ENCODE measurements at places on chromosomes 1 and 21.

- DNase-seq = no peak
These were observed 32.8 kb upstream of the IL19 start for GRCh38 chr1:206737729-206738201.

DNA sequence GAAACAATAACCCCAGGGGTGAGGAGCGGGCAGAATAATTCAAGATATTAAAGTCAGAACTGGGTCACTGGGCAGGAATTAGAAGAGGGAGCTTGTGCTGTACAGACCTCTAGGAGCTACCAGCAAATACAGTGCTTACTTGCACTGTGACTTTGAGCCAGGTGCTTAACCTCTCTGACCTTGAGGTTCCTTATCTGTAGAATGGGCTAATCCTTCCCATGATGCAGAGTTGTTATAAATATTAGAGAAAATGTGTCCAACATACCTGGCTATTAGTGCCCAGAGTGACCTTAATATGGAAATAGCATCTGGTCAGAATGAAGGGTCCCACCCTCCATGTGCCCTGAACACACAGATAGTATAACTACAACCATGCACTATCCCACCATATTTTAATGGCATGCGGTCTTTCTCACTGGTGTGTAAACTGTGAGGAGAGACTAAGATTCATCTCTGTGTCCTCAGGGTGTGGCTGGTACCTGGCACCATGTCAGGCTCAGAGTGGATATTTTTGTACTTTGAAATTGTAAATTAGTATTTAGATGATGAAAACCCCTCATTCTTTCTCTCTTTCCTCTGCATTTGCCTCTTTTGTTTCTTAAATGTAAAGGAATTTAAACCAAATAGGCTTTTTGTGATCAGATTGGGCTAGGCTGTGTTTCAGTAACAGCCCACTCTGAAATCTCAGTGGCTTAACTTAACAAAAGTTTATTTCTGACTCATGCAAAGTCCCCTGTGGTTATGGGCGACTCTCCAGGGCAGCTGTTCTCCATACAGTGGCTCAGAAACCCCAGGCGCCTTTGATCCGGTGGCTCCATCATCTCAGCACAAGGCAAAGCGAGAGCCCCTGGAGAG, 60.0 kb upstream of the ROR1 start:
- DNase-seq = no peak

DNA sequence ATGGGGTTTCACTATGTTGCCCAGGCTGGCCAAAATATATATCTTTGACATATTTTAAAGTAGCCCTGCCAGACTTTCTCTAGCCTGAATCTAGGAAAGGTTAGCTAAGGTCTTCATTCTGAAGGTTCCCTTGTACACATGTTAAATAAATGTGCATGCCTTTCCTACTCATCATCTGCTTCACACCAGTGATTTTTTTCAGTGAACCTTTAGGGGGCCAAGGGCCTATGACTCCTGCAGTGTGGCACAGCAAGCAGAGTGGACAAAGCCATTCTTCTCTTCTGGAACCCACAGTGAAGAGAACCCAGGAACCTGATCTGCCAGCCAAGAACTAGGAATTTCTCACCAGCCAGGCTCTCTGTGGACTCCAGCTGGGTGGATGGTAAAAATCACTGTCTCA, 22.9 kb downstream of the CBR1 start:
- no peak for DNase-seq

- no peak for DNase-seq
These were observed 2.3 kb downstream of the ETS2 start for GRCh38 chr21:38807986-38808385.

- no peak for DNase-seq
These were observed 24.7 kb downstream of the FMO3 start for GRCh38 chr1:171115280-171115897.

DNA sequence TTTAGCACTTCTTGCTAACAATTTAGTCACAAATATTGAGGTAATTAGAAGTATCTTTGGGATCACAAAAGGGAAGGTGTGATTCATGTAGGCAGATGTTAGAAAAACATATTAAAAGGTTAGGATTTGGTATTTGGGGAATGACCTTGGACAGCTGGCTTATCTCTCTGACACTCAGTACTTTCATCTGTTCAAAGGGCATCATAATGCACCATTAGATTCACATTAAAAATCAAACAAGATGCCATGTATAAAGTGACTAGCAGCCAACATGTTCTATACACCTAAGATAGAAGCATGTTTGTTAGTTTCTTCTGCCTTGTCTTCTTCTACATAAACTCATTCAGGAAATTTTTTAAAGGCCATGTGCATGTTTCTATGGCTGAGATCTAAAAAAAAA, 56.5 kb upstream of the ESRRG start:
- DNase-seq = no peak

GRCh38 chr1:163442895-163443294, 121.1 kb downstream of the NUF2 start:
- DNase-seq = no peak

- DNase-seq = no peak
These were observed 212.2 kb upstream of the PTBP2 start for GRCh38 chr1:96509339-96509738.

- no peak for DNase-seq
These were observed 3.9 kb upstream of the TNFRSF8 start for GRCh38 chr1:12059226-12059625.

DNA sequence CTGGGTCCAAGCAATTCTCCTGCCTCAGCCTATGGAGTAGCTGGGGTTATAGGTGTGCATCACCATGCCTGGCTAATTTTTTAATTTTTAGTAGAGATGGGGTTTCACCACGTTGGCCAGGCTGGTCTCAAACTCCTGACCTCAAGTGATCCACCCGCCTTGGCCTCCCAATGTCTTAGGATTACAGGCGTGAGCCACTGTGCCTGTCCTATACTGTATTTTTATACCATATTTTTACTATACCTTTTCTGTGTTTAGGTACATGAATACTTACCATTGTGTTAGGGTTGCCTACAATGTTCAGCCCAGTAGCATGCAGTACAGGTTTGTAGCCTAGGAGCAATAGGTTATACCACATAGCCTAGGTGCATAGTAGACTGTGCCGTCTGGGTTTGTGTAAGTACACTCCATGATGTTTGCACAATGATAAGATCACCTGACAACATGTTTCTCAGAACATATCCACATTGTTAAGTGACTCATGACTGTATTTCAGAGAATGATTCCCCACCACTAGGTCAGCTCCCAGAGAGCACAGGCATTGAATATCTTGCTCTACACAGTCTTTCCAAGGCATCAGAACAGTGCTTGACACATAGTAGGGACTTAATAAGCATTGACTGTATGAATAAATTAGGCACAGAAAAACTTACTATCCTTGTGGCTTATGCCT, 6.0 kb upstream of the CITED4 start:
- DNase-seq = no peak

DNA sequence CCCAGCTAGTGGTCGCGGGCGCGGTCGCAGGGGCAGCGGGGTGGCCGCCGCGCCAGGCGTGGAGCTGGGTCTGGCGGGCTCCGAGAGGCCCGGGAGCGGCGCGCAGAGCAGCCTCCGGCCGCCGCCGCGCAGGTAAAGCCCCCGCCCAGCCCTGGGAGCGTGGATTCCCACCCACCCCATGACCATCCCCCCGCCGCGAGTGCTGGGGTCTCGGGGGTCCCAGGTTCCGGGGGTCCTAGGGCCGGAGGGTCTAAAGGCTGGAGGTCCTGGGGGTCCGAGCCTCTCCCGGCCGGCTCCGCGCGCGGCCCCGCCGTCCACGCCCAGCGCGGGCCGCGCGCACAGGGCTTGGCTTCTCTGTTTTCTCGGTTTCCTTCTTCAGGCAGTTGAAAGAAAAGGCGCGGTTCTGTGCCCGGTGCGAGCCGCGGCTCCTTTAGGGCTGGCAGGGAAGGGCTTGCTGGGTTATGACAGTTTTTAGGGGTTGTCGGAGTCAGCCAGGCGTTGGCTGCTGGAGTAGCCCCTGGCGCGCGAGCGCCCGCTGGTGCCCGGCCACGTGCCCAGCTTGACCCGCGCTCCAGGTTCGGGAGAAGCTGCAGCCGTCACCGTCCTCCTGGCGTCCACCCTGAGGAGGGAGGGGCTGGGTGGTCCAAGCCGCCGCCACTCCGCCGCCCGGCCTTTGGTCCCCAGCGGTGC, 359 bp downstream of the LRRC3 start:
- no peak for DNase-seq

DNA sequence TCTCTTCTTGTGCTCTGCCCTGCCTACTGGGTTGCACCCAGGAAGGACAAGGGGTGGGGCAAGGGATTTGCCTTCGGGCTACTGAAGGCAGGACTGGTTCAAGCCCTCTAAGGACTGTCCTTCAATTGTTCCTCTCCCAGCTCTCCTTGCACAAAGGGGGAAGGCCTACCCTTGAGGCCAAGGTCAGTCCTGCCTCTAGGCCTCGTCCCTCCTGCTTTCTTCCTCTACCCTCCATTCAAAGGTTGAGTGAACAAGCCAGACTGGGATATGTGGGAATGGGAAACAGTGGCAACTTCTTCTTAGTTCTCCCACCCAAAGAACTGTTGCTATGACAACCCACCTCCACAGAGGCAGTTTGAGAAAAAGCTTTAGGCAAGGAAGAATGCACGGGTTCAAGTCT, 2.7 kb downstream of the LURAP1 start:
- no peak for DNase-seq

DNA sequence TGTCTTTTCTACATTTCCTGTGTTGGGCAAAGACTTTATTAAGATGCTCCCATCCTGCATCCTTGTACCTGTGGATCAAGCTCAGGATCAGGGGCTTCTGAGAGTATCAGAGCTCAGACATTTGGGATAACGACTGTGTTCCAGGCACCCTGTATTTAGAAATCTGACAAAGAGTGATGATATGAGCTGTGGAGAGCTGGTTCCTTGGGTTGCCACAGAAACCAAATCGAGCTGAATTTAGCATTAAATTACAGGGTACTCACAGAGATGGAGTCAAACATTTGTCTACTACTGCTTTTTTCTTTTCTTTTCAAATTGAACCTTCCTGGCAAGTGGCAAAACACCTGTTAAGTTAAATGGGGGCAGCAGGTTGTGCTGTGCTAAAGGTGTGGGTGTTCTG, 110.6 kb downstream of the XCL2 start:
- no peak for DNase-seq

DNA sequence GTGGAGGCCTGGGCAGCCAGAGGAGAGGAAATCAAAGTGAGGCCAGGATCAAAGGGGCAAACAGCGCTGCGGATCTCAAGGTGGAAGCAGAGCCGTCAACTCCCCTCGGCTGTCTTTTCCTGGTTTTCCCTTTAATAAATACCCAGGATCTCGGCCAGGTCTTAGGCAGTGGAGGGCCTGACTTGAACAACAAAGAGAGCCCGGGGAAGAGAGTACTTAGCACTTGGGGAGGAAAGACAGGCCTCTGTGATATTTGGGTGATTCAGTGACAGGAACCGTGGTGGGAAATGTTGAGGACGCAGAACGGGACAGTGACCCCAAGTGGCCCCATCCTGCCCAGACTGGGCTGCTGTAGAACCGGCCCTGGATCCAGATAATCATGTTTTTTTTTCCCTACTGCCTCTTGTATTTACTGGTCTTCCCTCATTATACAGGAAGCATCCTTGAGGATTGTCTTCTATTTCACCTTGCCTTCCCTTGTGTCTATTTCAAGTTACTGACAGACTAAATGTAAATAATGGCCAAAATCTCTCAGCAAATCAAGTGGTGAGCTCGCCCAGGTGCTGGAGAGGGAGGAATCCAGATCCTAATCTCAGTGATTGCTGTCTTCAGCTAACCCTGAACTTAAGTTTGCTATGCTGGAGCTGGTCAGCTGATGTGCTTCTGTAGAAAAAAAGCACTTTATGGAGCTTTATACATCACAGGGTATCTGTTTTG, 2.8 kb upstream of the MIXL1 start:
- no peak for DNase-seq

GRCh38 chr1:240462766-240463395, 149.1 kb downstream of the GREM2 start:
- no peak for DNase-seq

DNA sequence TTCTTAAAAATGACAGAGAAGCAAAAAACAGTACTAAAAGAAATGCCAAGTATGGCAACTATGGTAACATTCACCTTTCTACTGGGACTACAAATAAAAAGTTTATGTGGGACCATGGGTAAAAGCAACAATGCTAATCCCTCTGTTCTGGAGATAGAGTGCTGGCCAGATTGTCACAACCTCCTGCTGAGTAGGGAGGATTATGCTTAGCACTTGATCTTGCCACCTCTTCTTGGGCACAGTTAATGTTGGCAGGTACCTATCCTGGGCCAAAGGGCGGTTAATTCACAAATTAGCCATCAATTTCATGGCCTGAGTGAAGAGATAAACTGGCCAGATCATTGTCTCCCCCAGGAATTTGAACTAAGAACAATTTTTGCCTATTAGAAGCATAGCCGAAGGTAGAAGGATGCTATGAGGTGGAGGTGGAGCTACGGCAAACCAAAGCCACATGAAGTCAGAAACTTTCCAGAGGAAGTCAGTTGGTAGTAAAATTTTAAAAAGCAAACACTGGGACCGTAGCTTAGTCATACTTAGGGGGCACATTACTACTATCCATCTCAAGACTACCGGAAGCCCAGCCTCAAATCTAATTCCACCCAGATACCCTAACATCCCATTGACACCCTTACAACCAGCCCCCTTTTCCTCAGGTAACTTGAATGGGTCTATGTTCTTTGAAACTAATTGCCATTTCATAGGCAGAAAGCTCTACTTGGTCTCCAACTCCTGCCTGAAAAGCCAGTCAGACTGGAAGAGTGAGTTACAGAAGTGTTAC, 2.7 kb downstream of the SCYL3 start:
- DNase-seq = no peak

- DNase-seq = no peak
These were observed 100.3 kb downstream of the PHTF1 start for GRCh38 chr1:113659035-113659434.

DNA sequence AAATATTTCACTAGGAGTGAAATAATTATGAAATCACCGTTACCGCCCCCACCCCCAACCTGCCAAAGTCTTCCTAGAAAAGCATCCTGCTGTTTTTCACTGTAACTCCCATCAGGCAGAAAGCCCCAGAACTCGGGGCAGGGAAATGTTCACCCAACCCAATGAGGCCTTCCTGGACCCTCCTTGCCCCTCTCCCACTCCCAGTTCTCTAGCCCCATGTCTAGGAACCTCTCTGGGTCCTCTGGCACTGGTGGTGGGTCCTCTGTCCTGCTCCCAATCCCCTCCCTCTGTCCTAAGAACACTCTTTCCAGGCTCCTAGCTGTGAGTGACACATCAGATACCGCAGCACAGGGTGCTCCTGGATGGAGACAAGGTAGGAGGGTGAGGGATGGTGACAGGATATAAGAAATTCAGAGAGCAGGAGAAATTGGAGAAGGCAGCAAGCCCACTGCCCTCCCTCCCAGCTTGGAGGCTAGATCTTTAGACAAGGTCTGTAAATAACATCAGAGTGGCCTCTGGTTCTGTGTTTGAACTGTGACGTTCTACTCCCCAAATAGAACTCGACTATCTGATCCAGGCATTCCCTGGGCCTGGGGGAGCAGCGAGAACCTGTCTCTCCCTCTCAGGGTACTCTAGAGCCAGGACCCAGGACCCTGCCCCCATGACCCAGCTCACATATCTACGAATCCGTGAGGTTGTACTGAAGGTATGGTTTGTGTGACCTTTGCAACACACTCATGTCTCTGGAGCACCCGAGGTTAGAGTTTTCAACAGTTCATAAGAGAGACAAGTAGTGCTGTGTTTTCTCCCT, 23.3 kb upstream of the BTG2 start:
- no peak for DNase-seq

Data from suprapubic skin (tissue), 4 donors.